ENCODE measurements at places on chromosomes 4 and X.

GRCh38 chrX:120604361-120604782 lies 471 bp downstream of the MCTS1 start:
- DNase-seq: peak; percentile 66

DNA sequence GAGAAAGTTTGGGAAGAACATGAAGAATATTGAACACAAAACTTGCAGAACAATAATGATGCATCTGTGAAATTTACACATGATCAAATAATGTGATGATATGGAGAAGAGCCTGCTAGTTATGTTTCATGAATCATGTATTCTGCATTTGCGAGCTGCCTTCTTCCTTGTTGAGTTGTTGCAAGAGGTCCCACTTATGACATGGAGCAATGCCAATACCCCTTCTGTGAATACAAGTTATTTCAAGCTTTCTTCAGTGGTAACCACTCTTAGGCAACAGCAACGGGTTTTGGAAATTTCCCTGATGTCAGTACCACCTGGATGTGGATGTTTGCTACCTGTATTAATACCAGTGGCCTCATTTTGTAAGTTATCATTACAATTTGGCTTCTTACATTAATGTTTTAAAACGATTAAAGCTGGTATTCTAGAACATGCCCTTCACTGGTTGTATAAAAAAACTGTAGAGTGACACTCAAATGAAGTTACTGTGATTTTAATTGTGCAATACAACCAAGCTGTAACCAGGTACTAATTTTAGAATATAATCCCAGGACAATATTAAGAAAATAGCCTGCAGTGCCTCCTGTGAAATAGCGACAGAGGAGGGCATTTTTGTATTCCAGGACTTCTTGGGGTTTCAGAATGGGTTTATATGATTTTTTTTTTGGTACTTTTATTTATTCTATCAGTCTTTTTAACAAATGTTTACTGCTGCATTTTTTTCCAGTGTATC lies 25.3 kb downstream of the IQCM start:
- no peak for DNase-seq

DNA sequence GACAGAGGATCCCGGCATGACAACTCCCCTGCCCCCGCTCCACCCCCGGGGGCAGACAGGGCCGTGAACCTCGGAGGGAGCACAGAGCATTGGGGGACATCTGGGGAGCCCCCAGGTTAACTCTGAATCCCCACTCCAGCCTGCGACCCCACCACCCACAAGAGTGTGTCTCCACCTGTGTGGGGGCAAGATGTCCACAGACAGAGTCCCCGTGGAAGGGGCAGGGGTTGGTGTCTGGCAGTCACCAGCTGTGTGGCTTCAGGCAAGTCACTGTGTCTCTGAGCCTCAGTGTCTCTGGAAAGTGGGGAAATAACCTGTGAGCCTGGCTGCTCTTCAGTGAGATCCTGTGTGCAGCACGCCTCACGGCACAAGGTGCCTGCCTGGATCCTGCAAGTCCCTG lies 239.0 kb downstream of the AFAP1 start:
- DNase-seq: no peak

DNA sequence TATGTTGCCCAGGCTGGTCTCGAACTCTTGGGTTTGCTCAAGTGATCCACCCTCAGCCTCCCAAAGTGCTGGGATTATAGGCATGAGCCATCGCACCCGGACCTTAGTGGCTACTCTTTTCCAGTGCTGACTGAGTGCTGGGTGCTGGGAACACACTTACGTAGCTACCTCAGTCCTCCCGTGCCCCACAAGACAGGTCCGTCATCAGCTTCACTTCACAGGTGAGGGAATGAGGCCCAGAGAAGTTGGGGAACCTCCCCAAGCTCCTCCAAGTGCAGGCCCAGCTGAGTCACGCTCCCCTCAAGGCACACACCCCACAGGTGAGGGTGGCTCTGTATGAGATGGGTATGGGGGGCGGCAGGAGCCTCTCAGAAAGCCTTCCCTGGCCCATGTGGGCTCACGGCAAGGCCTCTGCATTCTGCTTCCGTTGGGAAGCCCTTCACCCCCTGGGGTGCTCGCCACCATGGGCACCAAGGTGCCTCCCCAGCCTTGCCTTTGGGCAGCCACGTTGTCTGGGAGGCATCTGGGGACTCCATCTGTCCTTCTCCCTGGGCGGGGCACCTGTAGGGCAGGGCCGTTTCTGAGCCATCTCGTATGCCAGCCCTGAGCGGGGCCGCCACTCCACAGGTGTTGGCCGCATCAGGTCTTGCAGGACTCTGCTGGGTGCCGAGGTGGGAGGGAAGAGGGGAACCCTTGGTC lies 28.4 kb downstream of the NSG1 start:
- DNase-seq: no peak

DNA sequence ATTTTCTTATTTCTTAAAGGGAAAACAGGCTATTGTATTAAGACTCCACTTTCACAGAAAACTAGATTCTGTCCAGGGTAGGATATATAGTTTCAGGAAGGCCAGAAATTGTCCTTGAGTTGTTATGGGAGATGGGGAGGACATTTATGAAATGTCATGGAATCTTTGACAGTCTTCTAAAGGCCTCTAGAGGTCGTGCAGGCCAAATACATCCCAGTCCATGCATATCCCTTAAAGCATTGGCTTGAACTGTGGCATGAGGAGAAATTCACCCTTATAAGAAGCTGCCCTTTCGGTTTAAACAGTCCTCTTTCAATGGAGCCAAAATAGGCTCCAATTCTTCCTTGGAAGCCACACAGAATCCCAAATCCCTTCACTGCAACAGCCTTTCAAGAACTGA lies 183.6 kb upstream of the NOCT start:
- no peak for DNase-seq

- peak; percentile 67 for DNase-seq
Measured at GRCh38 chr4:15001248-15001868, 923 bp upstream of the CPEB2 start.

GRCh38 chr4:154082760-154083535 lies 294.1 kb upstream of the SFRP2 start:
- peak; percentile 7 for DNase-seq

DNA sequence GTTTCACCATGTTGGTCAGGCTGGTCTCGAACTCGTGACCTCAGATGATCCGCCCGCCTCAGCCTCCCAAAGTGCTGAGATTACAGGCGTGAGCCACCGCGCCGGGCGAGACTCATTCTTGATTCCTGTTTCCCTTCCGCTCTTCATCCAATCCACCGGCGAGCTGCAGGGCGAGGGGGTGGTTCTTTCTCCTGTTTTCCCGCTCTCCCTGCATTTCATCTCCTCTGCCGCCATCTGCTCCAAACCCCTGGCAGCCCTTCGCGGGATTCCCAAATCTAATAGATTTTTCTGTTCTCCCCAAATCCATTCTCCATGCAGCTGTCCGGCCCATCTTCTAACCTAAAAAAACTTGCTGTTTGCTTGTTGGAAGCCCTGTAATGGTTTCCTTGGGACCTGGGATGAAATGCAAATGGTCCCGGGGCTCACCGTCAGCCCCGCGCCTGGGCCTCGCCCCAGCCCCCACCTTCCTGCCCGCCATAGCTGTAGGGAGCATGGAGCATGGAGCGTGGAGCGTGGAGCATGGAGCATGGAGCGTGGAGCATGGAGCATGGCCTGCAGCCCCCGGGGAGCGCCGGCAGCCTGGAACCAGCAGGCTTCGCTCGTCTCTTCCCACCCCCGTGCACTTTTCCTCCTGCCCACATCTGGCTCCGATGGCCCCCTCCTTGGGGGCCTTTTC lies 1.1 kb downstream of the ZFP42 start:
- no peak for DNase-seq

- DNase-seq: no peak
Measured at GRCh38 chr4:61177367-61177766, 22.8 kb upstream of the ADGRL3 start.

GRCh38 chr4:8035371-8035780 lies 95.7 kb upstream of the AFAP1 start:
- DNase-seq: peak; percentile 14

GRCh38 chrX:129239371-129239770 lies 283.9 kb downstream of the SMARCA1 start:
- DNase-seq: no peak

DNA sequence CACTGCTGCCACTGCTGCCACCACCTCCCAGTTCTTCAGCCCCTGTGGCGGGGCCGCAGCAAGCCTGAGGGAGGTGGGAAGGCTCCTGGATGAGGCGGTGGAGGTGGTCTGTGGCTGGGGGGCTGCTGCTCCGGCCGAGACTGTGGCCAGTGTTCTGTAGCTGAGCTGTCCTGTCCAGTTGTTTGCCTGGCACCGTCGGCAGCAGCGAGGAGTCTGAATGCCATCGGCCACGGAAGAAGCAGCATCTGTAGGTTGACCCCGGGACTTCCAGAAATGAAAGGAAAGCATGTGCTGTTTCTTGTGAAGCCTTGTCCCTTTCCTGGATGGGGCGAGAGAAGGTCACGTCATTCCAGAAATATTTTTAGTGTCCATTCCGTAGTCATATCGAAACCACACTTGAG lies 3.3 kb downstream of the C4orf54 start:
- DNase-seq: no peak

- peak; percentile 72 for DNase-seq
Measured at GRCh38 chr4:170853422-170854021, 763.8 kb upstream of the AADAT start.

GRCh38 chrX:44596277-44596676 lies 53.6 kb upstream of the FUNDC1 start:
- DNase-seq: no peak

DNA sequence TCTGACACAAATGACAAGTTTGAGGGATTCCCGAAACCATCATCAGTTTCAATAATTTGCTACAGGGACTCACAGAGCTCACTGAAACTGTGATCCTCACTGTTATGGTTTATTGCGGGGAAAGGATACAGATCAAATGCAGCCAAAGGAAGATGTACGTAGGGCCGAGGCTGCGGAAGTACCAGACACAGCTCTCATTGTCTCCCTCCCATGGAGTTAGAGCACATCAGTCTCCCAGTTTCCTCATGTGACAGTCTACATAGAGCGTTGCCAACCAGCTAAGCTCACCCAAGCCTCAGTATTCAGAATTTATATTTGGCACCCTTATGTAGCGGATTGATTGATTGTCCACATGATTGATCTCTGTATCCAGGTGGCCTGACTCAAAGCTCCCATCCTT lies 137.8 kb upstream of the TENM3 start:
- DNase-seq: no peak

GRCh38 chr4:180766944-180767729 lies 1476.1 kb upstream of the TENM3 start:
- no peak for DNase-seq

GRCh38 chr4:134326866-134327265 lies 125.3 kb upstream of the PABPC4L start:
- no peak for DNase-seq

- no peak for DNase-seq
Measured at GRCh38 chr4:1533501-1534064, 127.3 kb upstream of the NKX1-1 start.

GRCh38 chr4:52037689-52038102 lies 403 bp downstream of the SGCB start:
- DNase-seq: no peak

DNA sequence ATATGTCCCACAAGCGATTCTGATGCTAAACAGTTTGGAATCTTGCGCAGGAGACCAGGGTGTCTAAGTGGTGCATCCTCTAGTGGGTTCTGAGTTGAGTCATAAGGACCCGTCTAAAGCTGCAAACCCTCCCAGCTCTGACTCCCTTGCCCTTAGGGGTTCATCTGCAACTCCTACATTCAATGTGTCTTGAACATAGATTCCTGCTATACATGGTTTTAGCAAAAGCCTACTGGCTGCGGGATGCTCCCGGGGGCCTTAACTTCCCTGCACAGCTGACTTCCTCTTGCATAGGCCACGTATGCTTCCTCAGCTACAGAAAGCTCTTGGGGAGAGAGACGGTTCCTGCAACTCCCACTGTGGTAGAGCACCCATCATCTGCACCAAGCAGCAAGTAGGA lies 236.7 kb downstream of the EVC2 start:
- no peak for DNase-seq

- DNase-seq: no peak
Measured at GRCh38 chrX:38970845-38971244, 169.6 kb downstream of the MID1IP1 start.

GRCh38 chr4:89939546-89939945 lies 44.9 kb downstream of the MMRN1 start:
- DNase-seq: peak; percentile 13

DNA sequence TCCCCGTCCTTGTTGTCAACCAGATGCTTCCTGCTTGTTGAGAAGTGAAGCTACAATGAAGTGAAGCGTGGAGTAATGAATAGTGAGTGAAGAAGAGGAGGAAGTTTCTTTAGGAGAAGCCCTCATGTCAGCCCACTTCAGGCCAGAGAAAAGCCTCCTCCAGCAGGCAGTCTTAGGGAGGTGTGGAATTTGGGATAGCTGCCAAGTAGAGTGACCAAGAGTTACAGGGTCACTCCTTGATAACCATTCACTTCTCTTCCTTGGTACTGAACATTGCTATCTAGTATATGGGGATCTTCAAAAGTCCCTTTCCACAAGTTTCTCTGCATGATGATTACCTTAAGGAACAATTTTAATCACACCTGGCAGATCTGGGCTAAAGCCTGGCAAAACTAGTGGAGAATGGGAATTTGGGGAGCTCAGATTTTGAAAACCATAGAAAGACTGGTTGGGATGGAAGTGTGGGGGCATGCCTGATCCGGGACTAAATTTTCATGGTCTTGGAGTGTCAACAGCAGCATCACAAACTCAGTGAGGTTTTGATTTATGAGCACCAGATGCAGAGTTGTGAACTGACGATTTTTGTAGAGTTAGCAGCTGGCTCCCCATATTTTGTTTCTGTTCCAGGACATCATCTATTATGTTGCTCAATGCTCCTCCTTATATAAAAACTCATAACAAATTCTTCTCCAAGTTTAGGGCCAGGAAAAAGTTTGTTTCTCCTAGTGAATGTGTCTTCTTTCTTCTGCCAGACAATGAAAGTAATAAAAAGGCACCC lies 53.1 kb downstream of the IGSF1 start:
- no peak for DNase-seq

GRCh38 chr4:95170176-95170575 lies 378.6 kb downstream of the UNC5C start:
- no peak for DNase-seq

- no peak for DNase-seq
Measured at GRCh38 chr4:103197765-103198110, 405 bp downstream of the CENPE start.

DNA sequence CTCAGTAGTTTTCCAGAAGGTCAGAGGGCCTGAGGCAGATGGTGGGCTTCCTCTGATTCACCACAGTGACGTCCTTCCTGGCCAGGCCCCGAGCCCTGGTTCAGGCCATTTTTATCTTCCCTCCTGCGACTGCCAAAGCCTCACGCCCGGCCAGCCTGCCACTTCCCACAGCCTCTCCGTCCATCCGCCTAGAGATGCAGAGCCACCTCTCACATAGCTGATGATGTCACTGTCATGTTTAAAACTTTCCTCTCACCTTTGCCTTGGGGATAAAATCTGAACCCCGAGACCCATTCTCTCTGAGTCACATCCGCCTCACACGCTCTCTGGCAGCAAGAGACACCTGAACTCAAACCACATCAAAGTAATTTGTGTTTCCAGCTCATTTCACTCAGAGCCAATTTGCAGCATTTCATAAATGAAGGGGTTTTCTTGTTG lies 175.3 kb downstream of the QDPR start:
- no peak for DNase-seq

All from hematopoietic multipotent progenitor cell treated with erythropoietin and hydrocortisone succinate and interleukin-3 and kit ligand, for 6 days (in vitro differentiated cells).